Activated T-helper 2 cell treated with anti-CD3 and anti-CD28 coated beads, Interferon-gamma antibody, Interleukin-2, Interleukin-4, amounts not matched to agents 10 μg/mL and 5 μg/mL and 100 μg/mL, durations not matched to agents 14 hours and 24 hours and 36 hours (primary cell): ENCODE measurements at places on chromosomes 5 and 9.

DNA sequence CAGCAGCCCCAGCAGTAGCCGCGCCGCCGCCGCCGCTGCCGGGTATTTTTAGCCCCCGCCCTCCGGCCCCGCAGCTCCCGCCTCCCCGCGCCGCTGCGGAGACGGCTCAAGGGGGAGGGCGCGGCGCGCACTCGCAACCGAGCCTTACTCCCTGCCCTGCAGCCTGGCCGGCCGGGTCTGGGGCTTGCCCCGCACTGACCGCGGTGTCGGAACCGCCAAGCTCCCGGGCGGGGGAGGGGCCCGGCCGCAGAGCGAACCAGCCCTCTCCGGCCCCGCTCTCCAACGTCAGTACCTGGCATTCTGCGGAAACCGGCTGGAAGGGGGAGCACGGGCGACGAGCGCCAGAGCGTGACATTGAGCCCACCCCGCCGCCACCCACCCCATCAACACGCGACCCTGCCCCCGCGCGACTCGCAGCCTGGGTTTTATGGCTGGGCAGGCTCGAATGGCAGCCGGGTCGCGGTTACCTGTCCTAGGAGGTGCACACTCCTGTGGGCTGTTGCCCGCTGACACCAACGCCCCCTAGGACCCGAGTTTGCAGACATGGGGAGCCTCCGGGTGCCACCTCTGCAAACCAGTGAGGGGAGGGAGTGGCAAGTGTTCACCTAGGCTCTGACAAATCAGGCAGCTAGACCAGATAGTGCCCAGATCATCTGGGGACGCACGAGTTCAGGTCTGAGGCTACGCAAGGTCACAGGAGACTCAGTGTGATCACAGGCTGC is at the start of gene ACSL6:
TSS of gene ACSL6 (minus strand) at position 37 of the 722 bp plus-strand sequence. CDS start 105 bp downstream, outside the sequence.
- peak; percentile 33 for DNase-seq

GRCh38 chr5:143057580-143057999 is 287.4 kb downstream of the ARHGAP26 start:
- DNase-seq: no peak

GRCh38 chr5:104223885-104224773 is 661.5 kb upstream of the NUDT12 start:
- no peak for DNase-seq

- no peak for DNase-seq
Observed at GRCh38 chr5:107373549-107374263, 297.0 kb downstream of the EFNA5 start.

DNA sequence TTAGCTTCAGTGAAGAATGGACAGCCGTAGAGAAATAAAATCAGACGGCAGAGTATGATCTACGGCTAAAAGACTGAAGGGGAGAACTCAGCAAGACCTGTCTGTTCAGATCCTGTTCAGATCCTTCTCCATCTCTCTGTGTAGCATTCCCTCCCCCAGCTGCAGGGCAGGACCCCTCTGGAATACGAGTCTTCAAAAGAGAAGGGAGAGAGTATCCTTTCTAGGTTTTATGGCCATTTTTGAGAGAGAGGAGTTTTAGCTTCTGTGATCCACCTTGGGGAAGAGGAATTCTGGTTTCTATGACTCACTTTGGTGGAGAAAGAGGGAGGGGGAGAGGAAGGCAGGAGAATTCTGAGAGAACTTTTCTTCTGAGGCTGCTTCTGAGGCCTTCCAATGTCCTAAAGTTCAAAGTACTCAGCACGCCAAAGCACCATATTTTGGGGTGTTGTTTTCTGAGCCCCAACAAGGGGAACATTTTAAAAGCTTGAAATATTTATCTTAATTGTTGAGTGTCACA is 194.4 kb upstream of the TLE4 start:
- no peak for DNase-seq

DNA sequence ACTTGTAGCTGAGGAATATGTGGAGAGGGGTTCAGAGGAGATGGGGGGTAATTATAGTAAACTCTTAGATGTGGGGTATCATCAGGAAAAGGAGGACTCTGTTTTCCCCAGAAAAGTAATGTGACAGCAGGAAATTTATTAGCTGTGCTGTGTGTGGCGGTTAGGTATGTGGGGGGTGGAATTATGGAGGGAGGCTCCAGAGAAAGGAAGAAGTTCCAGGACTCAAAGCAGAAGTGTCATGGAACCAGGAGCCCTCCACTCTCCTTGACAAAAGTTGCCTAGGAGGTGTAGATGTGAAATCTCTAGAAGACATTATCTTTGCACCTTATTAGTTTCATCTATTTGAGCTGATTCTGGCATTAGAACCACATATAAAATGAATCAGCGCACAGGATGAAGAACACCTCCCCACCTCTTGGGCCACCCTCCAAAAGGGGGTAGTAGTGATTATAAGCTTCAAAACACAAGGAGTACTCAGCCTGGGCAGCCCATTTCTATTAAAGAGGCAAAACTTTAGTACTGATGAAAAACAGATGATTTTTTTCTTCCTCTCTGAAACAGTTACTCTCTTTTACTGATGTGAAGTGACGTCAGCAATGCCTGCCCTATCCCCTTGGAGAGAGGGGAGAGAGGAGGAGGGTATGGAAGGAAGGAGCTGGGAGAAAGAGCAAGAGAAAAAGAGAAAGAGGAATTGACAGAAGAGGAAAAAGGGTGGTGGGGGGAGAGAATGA is 18.2 kb downstream of the NR2F1 start:
- DNase-seq: no peak

DNA sequence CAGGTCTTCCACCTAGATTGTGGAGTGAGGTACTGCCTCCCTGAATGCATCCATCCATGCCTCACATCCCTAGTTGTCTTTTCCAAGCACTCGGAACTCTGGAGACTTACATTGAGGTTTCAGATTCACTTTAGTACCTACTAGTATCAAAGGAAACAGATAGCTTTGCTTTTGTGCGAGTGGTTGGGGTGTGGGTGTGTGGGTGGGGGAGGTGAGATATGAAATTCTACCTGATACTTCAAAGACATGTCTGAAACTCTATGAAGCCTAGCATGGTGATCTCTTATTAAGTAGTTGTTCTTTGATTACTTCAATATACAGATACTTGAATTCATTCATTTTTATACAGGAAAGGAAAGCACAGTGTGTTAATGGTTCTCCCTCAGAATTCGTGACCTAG is 64.4 kb downstream of the MCCC2 start:
- no peak for DNase-seq

DNA sequence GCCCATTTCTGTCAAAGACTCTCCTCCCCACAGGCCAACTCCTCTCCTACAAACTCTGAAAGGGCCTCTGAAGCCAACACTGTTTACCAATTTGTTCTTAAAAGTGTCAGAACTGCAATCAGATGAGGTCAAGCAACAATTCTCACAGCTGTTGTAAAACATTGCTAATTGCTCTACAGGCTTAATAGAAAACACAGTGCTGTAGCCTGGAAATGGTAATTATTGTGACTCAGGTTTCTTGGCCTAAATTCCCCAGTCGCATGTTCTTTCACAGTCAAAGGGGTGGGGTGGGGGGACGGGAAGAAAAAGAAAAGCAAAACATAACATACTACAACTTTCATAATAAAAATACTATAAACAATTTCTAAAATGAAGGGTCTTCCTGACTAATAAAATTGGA is 343.2 kb downstream of the DMAC1 start:
- DNase-seq: no peak

GRCh38 chr5:68137511-68138140 is 77.9 kb upstream of the PIK3R1 start:
- no peak for DNase-seq

GRCh38 chr9:5922192-5922591 is 31.5 kb downstream of the MLANA start:
- DNase-seq: no peak

DNA sequence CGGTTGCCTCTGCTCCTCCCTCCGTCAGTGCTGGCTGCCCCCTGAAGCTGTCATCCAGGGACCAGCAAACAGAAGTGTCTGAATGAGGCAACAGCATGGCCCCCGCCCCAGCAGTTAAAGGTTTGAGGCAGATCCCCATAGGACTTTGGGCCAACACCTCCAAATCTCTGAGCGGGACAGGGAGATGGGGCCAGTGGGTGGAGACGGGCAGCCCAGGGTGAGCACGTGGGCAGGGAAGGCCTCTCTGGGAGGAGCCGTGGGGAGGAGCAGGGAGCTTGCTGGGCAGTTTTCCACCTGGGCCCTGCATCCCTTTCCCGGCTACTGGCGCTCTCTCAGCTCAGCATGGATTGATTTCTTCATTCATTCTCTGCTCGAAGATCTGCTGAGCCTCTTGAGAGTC is 39.1 kb upstream of the NOTCH1 start:
- DNase-seq: no peak

DNA sequence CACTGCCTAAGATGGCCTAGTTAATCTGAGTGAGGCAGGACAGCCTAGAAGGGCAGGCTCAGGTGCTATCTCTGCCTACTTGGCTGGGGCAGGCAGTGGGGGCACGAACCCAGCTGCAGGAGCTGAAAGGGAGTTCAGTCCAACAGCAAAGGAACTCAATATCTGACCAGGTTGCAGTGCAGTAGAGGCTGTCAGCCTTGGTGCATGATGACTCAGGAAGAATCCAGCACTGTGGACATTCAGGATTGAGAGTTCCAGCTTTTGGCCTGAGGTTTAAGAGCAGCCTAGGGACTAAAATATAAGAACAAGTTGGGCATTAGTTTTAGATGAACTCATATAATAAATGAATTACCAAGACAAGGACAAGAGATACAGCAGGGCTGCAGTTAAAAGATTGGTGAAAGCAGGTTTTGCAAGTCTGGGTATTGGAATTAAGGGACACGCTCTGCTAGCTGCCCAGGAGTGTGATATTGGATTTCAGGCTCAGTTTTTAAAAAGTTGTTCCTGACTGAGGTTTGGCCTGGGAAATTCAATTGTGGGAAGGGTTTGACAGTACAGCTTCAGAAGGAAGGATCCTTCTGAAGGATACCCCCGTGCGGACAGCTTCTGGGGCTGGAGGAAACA is 64.7 kb upstream of the ATG10 start:
- DNase-seq: no peak

DNA sequence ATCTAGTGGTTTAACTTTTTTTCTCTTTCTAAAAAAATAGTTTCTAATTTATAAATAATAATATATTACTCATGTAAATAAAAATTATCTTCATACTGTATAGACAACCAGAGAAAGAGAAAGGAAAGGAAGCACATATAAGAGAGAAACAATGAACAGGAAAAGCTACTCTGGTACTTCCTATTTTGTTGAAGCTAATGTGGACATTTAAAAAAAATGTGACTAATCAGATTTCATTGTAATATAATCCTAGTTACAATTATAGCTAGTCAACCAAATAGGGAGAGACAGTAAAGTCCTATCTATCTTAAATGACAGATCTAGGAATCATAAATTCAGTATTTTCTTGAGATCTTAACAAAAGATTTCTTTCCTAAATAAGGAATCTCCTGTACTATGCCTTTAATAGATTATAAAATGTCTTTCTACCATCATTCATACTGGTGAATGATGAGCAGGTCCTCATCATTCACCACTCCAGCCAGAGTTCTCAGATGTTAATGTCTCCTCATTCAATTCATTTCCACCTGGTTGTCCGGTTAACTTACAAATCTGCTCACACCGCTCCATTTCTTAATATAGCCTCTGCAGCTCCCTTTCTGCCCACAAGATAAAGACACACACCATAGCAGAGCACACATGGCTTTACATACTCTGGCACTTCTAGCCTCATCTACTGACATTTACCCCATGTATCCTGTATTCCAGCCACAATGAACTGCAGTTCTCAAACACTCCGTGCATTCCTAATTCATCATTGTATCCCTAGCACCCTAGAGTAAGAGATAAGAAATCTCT is 30.9 kb downstream of the ZFR start:
- DNase-seq: no peak

- no peak for DNase-seq
Observed at GRCh38 chr9:136722093-136722968, 10.0 kb downstream of the DIPK1B start.

DNA sequence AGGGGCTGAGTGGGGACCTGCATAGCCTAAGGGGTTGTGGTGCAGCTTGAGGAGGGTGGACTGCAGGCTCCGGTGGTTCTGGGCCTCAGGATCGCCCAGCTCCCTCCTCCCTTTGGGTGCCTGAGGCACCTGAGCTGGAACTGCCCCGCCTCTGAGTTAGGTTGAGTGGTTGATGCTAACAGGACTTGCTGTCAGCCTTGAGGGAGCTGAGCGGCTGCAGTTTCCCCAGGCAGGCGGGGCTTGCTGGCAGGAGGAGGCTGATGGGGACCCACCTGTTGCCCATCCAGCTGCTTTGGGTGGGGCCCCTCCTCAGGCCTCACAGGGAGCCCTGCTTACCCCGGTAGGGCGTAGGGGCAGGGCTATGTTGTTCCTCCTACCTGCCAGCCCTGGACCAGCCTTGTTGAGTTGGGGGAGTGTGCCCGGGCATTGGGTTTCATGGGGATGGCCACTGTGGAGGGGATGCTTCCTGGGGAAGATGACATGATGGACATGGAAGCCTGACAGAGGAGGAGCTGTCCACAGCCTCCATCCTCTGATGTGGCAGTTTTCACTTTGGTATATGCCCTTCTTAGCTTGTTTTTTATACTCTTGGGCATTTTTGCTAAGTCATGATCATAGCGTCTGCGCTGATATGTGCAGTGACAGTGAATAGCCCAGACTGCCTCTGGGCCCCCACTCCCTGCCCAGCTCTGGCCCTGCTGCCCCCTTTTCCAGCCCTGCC is 14.3 kb downstream of the WNK2 start:
- DNase-seq: no peak

DNA sequence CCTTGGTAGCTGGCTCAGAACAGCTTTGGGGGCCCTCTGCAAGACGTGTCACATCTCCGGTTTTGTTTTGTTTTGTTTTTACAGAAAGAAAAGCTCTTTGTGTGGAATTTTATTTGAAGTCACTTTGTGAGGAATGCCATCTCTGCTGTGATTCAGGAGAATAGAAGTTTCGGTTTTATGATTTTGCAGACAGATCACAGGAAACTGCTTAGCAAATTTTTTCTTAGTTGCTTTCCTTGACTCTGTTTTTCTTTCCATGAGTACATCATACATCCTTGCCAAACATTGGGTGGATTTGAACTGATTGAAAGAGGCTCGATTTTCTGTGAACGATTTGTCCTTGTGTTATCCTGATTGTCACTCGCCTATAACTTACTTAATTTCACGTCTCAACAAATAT is 5.1 kb downstream of the SEMA5A start:
- no peak for DNase-seq

DNA sequence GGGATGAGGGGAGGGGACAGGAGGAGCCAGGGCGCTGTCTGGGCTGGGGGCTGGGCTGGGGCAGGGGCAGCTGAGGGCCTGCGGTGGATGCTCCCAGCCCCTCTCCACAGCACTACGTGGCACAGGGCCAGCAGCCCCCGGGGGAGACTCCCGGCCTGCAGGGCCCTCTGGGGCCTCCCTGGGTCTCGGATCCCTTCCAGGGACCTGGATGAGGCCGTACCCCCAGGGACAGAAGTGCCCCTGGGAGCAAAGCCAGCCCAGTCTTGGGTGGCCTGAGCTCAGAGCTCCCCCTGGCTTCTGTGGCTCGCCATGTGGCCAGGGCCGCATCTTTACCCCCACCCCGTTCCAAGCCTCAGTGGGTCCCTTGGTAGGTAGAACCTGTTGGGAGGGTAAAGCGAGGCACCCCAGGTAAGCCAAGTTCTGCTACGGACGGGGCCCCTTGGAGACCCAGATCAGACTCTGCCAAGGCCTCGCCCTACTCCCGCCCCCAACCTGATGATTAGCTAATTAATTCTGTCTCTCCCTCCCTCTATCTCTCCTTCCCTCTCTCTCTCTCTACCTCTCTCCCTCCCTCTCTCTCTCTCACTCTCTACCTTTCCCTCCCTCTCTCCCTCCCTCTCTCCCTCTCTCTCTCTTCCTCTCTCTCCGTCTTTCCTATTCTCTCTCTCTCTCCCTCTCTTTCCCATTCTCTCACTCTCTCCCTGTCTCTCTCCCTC is 24.3 kb downstream of the KCNT1 start:
- no peak for DNase-seq
